Right lobe of liver (tissue), 6 donors: ENCODE measurements at places on chromosomes 2 and 18. TPM values are rescaled to one million over a fixed set of nuclear protein-coding genes. Genes with fewer than 3 reads are reported as not detected.

DNA sequence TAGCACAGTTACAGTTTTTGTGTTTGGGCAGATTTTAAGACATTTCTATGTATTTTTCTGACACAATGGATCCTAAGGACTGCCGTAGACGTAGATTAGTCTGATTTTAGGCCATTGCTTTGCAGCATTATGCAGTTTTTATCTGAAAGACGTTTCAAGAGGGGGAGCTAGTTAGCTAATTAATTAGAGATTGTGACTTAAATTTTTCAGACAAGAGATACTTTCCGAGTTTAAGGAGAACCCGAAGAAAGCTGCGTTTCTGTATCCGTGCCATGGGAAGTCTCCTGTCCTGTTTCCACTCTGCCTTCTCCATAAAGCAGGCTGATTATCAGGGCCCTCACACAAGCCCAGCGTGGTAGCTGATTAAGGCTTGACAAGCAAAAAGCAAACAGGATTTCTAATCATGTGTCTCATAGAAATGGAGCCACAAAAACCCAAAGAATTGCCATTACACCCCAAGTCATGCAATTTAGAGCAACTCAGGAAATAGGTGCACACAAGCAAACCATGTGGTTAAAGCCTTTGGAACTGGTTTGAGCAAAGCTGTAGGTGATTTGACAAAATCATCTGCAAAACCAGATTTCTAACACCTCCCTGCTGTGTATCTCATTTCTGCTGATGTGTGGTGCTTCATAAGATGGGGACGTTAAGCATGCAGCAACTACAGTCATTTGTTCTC lies 808.1 kb downstream of the RNF144A start:
- no peak for DNase-seq

The POU3F3 gene
- total RNA-seq = not detected

The IL1R1 gene
- 49.1 TPM for total RNA-seq

The DSC3 gene
- total RNA-seq = not detected

The PLGLB2 gene
- 418 TPM for total RNA-seq

The EPHA4 gene
- 1.2 TPM for total RNA-seq
